ENCODE measurements at places on chromosomes 12 and 14. TPM values are rescaled to one million over a fixed set of nuclear protein-coding genes. Genes with fewer than 3 reads are reported as not detected.

- no peak for DNase-seq
Observed at GRCh38 chr12:127600211-127600610, 666.8 kb upstream of the TMEM132C start.

DNA sequence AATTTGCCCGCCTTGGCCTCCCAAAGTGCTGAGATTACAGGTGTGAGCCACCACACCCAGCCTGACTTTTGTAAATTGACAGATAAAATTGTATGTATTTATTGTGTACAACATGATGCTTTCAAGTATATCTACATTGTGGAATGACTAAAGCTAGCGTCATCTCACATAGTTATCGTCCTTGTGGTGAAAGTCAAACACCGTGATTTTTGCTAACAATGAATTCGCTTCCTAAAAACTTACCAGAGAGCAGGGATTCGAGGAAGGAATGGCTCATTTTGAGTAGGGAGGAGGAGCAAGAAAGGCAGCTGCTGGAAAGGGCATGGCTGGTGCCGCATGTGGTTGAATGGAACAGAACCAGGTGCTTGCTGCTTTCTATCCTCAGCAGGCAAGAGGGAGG lies 85.4 kb downstream of the LGMN start:
- no peak for DNase-seq

Gene LHX5
- not detected for polyA plus RNA-seq

Gene SPRYD3
- polyA plus RNA-seq, result 16.7 TPM

Gene LRTM2
- polyA plus RNA-seq, result not detected

Gene PRPF39
- polyA plus RNA-seq, result 82.5 TPM

Gene ZNF10
- 32.6 TPM for polyA plus RNA-seq

Gene C14orf39
- 2.3 TPM for polyA plus RNA-seq

Gene SRRM4
- 0.40 TPM for polyA plus RNA-seq

Measured in left lung (tissue), 14 donors.